ENCODE measurements at places on chromosomes 5 and 9.

DNA sequence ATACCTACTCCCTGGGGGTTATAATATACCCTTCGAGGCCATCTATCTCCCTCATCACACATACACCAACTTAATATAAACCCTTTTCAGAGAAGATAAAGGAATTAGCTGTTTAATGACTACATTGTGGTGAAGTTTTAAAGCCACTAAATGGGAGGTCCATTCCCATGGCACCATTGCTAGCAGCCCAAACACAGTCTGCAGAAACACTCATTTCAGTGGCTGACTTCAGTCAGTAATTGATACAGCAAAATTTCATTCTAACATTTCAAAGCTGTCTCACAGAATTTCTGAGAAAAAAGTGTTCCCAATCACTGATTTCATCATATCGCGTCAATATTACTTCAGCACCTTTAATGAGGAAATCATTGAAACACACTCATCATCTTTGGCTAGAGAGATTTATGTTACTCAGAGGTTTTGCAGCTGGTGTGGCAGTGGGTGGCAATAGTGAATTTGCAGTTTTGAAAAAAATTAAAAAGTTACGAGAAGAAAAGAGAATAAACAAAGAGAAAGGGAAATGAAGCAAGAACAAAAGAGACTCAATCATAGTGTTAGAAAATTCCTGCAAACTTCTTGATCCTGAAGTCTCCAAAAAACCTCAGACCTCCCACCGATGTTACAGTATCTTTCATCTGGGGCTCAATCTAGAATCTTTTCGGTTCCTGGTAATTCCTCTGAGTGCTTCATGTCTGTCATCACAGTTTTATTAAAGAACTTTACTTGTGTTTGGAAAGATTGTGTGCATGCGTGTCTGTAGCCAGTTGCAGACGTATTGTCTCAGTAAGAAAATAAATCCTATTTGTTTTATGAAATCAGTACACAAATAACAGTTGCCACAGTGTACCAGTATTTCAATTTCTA, 105.0 kb downstream of the ERCC6L2 start:
- DNase-seq, result no peak

DNA sequence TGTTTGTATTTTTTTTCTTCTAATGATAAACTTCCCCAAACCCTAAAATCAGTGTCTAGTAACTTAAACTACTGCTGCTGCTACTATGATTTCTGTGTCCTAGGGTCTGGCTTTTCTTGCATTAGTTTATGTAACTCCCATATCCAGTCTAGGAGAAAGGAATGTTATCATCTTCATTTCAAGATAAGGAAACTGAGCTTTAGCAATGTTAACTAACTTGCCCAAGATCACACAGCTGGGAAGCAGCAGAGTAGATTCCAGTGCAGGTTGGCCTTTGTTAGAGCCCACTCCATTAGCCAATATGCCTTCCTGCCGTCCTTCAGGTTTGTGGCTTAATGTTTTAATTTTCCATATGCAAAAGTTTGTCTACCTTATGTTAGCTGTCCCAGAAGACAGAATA, 10.4 kb downstream of the TMEM171 start:
- no peak for DNase-seq

DNA sequence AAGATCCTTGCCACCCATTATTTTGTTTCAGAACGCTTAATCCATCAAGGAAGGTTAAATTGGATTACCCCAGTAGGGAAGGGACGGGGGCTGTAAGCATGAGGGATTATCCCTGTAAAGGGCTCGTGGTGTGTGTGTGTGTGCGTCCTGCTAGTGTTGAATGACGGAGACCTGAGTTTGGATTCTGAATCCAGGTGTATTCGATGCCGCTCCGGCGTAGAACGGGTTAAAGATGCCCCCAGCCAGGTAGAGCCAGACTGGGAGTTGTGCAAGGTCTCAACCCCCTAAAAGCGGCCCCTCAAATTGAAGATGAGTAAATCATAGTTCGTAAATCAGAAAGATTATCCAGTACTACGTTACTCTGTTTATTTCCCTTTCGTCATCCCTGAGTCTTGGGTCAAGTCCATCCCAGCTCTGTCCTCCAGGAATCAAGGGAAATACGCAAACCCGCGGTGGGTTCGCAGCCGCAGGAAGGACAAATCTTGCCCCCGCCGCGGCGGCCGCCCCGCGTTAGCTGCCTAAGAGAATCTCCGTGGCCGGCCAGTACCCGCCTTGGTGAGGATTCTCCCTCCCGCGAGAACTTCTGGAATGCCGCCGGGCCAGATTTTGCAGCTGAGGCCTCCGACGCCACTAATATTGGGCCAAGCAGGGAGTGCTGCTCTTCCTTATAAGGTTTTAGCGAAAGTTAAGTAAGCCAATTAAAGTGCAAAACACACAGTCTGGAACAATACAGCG, 586 bp upstream of the MTAP start:
- peak; percentile 16 for DNase-seq

GRCh38 chr9:117315236-117315635, 99.6 kb downstream of the ASTN2 start:
- DNase-seq, result no peak

DNA sequence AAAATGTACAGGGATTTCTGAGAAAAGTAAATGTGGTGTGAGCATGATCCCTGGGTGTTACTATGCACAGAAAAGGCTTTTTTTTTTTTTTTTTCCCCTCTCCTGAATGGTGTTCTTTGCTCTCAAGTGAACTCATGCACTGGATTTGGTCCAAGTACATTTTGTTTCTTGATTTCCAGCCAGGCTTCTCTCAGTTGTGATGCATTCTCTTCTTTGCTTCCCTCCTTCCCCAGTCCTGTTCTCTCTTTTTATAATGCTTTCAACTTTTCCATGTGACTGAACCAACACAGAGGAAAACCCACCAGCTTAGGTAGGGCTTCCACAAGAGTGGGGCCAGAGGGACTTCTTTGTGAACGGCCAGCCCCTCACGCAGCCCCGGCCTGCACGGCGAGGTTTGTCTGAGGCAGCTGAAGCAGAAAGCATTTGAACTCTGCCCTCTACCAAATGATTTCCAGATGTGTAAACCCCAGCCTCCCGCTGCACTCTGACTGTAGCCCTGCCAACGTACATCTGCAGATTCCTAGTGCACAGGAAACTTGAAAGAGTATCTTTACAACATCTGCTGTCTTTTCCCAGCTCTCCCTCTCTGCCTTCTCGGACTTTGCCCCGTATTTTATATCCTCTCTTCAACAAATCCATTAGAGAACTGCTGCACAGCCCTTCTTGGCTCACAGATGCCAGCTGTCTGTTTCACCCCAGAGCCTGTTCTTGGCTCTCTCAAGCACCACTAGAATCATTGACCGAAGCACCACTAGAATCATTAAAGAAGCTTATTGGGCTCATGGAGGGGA, 71.8 kb upstream of the CD180 start:
- DNase-seq, result no peak

GRCh38 chr9:87322840-87323635, 174.6 kb upstream of the DAPK1 start:
- no peak for DNase-seq

DNA sequence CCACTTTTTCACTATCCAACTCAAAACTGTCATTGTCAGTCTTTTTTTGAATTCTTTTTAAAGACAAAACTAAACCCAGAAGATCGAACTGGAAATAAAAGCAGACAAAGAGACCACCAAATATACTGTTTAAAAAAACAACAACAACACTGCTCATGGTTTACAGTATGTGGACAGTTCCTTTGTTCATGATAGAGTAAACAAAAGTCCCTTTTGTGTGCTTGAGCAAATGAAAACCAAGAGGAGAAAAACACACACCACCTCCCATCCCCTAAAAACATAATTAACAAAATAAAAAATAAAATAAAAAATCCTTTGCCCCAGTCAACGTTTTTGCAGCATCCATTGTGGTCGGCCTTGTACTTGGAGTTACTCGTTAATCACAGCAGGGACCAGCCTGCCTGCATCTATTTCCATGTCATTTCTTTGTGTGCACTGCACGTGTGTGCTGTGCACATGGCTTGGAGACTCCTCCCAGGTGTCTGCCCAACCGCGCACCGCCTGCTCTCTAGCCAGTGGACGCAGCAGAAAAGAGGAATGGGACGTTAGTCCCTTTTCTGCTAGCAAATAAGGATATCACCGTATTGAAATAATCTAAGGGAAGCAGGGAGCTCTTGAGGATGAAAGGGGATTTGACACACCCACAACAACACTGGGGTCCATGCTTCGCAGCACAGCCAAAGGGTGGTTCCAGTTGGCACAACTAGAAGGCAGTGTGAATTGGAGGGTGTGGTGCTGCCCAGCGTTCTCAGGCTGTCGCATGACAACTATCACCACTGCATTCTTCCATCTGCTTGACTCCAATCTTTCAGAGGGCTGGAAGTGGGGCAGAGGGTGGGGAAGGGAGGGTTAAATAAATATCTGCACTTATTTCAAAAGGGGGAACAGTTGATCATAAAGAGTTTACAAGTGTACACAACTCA, 130.0 kb downstream of the SEMA6A start:
- DNase-seq, result no peak

DNA sequence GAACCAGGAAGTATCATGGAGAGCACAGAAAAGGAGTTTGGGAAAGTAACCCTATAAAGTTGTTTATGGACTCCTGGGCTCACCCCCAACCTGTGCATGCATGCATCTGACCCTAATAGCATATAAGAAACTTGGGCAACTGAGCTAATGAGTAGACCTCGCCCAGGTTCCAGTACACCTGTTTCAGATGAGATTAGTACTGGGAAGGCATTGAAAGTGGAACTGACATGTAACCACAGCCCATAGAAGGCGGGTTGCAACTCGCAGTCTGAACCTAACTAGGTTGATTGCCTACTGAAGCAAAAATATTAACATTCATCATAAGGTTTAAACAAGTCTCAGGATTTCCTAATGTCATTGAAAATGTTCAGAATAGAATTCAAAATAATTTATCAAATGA, 87.0 kb downstream of the WNK2 start:
- no peak for DNase-seq

GRCh38 chr5:96876292-96876850, at the start of gene ERAP2:
Gene ERAP2 (plus strand): TSS chr5:96876500. CDS start chr5:96879686, 3,186 bp downstream.
- peak; percentile 35 for DNase-seq

- no peak for DNase-seq
Observed at GRCh38 chr9:9222730-9223129, 1390.1 kb downstream of the PTPRD start.

- DNase-seq, result no peak
Observed at GRCh38 chr5:133400120-133400519, 212.2 kb downstream of the FSTL4 start.

DNA sequence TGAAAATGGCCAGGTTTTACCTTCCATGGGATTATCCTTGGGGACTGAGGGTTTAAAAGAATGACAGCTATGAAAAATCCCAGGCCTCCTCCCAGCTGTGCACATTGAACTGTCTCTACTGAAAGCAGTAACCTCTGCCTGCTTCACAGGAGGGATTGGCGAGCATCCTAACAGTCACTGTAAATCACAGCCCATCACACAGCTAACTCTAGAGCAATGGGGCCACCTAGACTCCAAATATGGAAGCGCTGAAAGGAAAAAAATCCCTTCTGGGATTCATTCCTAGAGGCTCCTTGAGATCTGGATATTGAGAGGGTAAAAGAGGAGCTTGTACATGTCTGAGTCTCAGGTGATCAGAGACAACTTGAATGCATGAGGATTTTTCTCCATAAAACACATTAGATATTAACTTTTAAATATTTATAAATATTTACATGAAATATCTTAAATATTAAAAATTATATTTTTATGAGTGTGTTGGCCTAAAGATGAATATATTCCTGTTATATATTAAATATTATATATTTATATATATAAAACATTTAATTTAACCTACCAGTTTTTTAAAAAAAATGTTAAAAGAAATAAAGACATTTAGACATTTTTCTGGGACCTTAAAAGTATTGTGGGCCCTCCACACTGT, 133.8 kb upstream of the SLC24A2 start:
- no peak for DNase-seq

- DNase-seq, result no peak
Observed at GRCh38 chr9:98345011-98345410, 89.6 kb upstream of the TBC1D2 start.

- no peak for DNase-seq
Observed at GRCh38 chr5:127685662-127686061, 17.5 kb upstream of the CCDC192 start.

DNA sequence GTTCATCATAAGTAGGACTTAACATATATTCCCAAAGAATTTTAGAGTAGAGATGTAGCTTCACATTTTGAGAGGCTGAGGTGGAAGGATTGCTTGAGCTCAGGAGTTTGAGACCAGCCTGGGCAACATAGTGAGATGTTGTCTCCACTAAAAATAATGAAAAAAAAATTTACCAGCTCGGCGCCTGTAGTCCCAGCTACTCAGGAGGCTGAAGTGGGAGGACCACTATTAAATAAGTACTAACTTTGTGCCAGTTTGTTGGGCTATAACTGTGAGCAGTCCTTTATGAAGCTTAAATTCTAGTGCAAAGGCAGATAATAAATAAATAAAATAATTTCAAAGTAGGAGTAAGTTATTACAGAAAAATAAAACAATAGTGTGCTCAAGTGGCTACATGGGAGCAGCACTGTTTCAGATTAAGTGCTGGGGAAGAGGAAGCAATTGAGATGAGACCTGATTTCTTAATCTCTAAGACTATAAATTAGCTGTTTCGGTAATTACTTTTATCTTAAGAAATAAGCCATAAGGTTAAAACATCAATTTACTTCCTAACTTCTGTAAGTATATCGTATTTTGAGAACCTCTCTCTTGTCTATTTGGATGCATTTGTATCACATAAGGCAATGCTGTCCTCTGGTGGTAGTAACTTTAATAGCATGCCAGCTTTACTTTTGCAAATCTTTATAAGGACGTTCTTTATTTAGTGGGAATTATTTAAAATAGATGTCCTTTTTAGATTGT, 98.9 kb downstream of the CSNK1G3 start:
- peak; percentile 28 for DNase-seq

GRCh38 chr9:22463205-22463604, 16.6 kb downstream of the DMRTA1 start:
- DNase-seq, result no peak

DNA sequence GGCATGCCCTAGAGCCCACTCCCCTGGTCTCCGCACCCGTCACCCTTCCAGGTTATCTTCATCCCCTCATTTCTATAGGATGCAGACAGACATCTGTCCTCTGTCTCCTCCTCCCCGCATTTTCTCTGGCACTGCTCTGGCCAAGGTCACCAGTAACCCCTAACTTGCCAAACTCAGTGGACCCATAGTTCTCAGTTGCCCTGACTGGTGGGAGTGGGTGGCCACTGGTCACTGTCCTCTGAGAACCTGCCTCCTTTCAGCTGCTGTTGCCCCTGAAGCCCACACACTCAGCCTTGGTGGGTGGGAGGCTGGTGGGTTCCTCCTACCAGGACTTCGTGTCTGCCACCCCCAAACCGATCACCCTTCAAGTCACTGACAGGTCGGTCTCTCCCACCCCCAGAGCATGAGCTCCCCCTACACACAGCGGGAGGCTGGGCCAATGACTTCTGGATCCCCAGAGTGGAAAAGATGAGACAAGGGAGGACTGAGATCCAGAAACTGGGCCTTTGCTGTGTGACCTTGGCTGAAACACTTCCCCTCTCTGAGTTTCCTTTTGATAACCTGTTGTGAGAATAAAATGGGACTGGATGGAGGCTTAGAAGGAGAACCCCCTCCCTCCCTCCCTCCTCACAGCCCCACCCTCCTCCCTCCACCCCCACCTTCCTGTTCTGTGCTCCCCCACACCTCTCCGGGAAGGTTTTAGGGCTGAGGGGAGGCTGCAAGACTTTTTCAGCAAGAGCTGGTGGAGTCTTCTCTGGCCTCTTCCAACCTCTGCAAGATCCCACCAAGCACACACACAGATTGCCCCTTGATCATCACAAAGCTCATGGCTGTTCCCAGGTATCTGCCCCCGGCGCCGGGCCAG, 2.4 kb upstream of the DBN1 start:
- DNase-seq, result no peak

All from CD4-positive, alpha-beta T cell treated with Interleukin-6 for 4 hours (primary cell).